ENCODE measurements at places on chromosomes 1 and 21.

- no peak for DNase-seq
Observed at GRCh38 chr1:93817819-93818569, 61.0 kb downstream of the DNTTIP2 start.

DNA sequence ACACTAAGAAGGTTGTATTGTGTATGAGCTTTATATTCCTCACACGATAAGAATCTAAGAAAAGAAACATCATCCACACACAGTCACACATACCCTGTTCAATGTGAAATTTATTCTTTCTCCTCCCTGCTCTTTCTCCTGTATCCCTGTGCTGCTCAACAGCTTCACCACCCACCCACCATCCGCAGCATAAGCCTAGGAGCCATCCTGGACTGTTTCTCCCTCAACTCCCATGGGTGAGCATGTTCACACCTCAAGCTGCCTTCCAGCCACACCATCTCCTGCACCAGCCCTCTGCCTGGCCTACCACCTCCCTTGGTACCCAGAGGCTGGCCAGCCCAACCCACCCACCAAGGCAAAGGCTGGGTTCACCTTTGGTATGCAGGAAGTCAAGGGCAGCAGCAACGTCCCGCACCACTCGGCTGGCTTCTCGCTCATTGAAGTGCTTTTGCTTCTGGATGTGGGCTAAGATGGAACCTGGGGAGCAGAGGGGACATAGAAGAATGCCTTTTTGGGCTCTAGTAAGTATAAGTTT, 20.3 kb upstream of the KNCN start:
- DNase-seq = no peak

GRCh38 chr1:164617377-164618201, 58.6 kb downstream of the PBX1 start:
- DNase-seq = no peak

- DNase-seq = no peak
Observed at GRCh38 chr21:35154788-35155187, 105.7 kb upstream of the RUNX1 start.

GRCh38 chr1:33322870-33323585, 2.1 kb upstream of the A3GALT2 start:
- DNase-seq = no peak

- no peak for DNase-seq
Observed at GRCh38 chr1:11873395-11874257, 14.9 kb upstream of the NPPB start.

GRCh38 chr1:906600-907420, 16.9 kb upstream of the SAMD11 start:
- no peak for DNase-seq

GRCh38 chr1:233614173-233614742, 352 bp downstream of the KCNK1 start:
- no peak for DNase-seq

- no peak for DNase-seq
Observed at GRCh38 chr1:155106862-155107261, 20.8 kb upstream of the EFNA1 start.

Measured in cerebellar nuclear complex (tissue), 1 donor.